ENCODE measurements at places on chromosomes 16 and 17.
A peak's percentile ranks its signal among the peaks of the same experiment; 100 is the strongest.

DNA sequence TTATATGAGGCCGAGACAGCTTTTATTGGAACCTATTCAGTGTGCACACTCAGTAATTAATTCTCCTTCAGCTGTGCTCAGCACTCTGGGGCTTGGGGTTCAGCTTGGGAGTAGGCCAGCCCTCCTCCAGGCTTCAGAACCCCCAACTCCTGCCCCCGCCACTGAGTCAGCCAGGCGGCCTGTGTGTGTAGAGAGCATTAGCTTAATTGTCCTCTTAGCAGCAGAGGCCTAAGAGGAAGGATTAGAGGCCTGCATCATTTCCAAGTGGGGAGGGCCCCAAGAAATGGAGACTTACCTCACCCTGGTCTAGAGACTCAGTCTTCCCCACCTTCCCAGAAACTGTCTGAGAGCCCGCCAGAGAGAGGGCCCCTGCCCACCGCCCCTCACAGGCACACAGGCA, 772 bp downstream of the PRSS53 start:
- DNase-seq, result no peak

GRCh38 chr17:45910667-45911066, 16.3 kb downstream of the MAPT start:
- DNase-seq, result no peak

DNA sequence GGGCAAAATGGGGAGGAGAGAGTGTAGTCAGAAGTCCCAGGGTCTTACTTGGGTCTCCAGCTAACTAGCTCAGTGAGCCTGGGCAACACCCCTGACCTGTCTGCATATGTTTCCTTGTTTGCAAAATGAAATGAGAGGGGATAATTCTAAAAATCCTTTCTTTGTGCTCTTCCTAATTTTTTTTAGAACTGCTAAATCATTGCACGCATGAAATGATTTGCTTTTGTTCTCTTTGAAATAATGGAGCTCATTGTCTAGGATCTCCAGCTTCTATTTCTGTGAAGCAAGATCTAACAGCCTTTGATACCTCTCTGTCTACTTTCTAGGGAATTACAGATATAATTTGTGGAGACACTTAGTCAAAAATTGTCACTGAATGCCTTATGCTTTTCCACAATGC, 181.3 kb downstream of the CDH13 start:
- no peak for DNase-seq

- DNase-seq, result no peak
Measured at GRCh38 chr17:3645310-3645709, 8.8 kb downstream of the CTNS start.

DNA sequence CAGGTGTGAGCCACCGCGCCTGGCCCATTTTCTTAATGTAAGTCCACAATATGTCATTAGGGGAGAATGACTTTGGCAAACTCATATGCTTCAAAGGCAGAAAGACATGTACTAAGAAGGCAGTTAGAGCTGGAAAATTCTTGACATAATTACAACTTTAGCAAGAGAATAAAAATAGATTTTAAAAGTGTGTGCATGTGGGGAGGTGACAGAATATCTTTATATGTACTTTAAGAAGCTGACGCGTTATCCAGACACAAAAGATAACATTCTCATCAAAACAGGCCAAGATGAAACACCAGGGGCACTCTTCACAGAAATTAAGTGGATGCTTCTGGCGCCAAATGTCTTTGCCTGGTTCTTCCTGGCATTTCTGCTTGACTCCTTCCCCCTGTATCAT, 28.2 kb downstream of the GJC1 start:
- DNase-seq, result no peak

GRCh38 chr17:57487573-57487972, 231.2 kb downstream of the MSI2 start:
- DNase-seq, result no peak

- no peak for DNase-seq
Measured at GRCh38 chr17:49588726-49589576, 13.3 kb downstream of the NXPH3 start.

DNA sequence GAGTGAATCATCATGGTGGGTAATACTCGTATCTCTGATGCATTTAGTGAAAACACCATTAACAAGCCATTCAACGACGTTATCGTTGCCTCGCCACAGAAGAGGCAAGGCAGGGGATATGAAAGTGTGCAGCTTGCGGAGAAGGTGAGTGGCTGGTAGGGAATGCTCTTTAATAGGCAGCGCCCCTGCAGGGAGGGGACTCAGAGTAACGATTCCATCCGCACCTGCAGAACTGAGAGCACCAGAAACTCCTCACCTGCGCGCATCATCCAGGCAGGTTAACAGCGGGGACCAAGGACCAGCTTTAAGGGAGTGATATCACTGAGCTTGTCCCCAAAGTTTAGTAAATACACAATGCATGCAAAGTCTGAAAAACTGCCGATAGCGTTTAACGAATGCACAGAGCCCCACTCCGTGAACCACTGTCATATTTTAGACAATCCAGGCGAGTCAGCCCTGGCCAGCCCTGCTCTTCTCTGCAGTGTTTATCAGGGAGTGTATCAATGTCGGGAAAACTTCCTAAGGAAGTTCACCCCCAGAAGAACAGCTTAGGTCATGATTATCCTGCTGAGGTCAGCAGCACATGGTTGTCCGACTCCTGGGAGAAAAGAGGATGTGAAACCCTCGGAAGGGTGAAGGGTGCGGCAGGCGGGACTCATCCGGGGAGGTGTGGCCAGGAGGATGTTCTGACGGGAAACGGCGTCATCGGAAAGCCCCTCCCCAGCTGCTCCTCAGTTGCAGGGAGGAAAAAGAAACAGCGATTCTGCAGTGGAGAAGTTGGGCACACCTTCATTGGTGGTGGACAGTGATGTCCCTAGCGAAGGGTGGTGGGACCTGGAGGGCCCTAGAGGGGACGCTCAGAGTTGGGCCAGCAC, 68.5 kb upstream of the DNAH17 start:
- peak; percentile 60 for DNase-seq

- peak; percentile 95 for DNase-seq
Measured at GRCh38 chr16:20851601-20852000, 45.3 kb downstream of the REXO5 start.

DNA sequence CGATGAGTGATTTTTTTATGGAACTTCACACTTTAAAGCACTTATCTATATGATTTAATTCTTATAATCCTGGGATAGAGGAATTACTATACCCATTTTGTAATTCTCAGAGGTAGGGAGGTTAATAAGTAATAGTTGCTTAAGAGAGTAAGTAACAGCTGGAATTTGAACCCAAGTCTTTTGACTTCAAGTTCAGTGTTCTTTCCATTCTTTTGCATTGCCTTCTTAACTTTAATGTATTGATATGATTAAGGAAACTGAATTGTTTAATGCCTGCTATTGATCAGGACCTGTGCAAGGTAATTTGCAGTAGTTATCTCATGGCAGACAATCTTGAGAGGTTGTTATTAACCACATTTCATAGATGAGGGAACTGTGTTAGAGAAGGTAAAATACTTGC, 78.5 kb downstream of the TUBD1 start:
- no peak for DNase-seq

GRCh38 chr17:12296209-12296625, 275.5 kb downstream of the MAP2K4 start:
- DNase-seq, result no peak

DNA sequence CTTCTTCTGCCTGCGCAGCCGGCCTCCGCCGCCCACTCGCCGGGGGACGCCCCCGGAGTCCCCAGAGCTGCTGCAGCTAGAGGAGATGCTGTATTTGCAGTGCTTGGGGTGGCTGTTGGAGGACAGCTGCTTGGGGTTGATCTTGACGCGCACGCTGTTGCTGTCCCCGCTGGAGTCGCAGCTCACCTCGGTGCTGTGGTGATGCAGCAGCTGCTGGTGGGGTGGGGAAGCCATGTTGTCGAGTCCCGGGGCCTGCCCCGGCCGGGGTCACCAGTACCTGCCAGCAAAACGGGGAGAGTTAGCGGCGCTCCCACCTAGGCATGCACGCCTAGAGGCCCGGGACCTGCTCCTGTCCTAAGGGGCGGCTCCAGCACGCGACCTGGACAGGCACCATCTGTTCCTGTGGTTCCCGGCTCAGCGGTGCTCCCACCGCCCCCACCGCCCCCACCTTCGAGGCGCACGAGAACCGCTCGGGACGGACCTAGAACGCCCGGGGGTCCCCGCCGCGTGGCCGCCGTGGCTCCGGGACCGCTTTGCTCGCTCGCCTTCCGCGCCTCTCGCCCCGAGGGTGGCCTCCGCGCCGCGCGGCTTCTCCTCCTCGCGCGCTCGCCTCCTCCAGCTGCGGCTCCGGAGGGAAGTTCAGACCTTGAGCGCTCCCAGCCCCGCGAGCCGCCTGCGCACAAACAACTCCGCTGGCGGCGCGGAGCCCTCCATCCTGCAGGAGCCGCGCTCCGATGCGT, 863 bp downstream of the ADCY9 start:
- peak; percentile 84 for DNase-seq
